NCI-H460 (cell line): ENCODE measurements at places on chromosomes 5 and 9.

DNA sequence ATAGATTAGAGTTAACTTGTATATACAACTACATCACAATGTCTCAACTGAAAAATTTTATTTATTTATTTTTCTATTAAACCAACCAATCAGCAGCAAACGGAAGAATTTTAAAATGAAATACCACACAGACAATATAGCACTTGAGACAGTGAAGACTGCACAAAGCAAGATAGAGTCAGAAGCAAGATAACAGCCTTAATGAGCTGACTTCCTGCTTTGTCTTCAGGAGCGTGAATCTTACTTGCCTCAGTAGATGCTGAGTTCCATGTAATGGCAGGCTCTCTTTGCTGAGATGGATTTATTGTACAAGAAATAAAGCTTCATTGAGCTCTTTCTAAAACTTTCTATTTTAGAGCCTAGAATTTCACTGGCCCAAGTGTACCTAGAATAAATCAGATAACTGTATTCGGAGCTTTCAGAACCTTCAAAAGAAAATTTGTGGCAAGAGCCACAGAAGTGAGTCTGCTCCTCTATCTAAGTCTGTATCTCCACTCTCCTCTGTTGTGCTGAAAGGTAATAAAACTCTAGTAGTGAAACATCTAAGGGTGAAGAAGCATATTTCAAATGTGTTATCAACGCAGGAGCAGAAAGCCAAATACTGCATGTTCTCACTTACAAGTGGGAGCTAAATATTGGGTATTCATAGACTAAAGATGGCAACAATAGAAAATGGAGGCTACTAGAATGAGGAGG is 83.3 kb upstream of the ANKRD55 start:
- no peak for DNase-seq

DNA sequence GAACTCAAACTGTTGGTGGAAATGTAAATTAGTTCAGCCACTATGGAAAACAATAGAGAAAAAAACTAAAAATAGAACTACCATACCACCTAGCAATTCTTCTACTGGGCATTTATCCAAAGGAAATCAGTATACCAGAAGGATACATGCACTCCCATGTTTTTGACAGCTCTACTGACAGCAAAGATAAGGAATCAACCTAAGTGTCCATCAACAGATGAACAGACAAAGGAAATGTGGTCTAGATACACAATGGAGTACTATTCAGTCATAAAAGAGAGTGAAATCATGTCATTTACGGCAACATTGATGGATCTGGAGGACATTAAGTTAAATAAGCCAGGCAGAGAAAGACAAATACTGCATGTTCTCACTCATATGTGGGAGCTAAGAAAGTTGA is 21.8 kb upstream of the C9orf40 start:
- DNase-seq, result no peak

- no peak for DNase-seq
Measured at GRCh38 chr9:14365670-14366069, 51.7 kb upstream of the NFIB start.

DNA sequence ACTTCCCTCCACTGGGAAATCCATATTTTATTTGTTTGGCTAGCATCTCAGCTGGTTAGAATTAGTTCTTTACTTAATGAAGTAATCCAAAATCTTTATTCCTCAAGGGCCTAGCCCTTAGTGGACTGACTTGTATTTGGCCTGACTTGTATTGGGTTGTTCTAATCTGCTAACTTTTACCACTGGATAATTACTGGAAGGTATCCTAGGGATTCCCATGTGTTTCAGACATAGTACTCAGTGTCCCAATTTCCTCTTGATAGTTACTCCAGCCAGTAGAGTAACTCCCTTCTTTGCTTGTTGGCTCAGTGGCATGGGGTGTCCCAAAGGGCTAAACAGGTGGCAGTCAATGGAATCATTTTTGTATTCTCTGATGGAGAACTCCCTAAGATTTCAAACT is 156.0 kb downstream of the DCP2 start:
- DNase-seq, result no peak

DNA sequence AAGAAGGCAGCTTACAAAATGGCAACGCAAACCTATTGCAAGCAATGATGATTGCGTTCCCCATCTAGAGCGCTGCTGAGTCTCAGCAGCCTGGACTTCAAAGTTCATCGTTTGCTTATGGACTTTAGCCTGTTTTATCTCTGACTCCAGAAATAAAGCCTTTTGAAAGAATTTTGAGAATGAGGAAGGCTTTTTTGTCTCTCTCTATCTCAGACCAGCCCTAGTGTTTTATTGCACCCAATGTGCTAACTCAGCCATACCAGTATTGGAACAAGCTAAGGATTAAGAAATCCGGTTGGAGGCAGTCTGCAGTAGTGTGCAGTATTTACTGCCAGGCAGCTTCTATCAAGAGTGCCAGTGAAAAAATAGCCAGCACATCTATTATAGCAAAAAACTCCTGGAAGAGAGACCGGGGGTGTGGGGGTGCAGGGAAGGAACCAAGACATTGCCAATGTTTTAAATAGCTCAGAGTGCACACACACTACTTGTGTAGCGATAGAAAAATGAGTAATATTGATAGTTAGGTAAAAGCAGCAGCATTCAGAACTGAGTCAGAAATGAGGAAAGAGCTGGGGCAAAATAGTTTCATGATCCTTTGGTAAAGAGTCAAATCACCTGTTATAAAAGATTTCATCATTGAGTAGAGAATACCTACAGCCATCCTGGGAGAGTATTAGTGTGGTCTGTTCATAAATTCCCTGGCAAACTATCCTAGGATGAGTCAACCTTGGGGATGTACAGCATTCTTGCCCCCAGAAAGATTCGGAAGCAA is 219.0 kb downstream of the ZNF608 start:
- DNase-seq, result no peak

GRCh38 chr9:13665418-13666066 is 386.1 kb upstream of the MPDZ start:
- no peak for DNase-seq

DNA sequence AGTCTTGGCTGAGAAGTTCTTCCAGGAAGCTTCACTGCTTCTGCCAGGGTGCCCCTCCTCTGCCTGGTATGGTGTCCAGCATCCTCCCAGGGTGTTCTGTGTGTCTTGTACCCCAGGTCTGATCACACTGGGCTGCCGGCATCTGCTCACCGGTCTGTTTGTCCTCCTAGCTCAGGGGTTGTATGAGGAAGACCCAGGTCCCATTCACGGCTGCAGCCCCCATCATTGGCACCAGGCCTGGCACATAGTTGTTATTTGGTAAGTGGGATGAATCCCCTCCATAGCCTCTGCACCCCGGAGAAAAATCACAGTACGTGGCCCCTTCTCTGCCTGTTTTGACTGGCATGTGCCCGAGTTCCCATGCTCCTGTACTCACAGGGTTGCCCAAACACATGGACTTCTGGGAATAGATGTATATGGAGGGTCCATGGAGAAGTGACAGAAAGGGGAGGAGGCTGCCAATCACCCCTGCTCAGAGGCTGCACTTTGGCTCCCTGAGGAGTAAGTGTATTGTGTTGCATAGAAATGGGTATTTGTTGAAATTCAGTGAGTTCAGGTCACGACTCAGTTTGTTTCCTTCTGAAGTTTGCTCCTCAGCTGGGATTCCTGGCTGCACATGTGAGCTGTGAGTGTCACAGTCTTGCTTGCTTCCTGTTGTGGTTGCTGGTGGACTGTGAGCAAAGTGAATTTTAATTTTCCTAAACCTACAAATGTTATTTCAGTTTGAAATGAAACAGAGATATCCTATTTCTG is 96.2 kb downstream of the HSPA4 start:
- no peak for DNase-seq

- DNase-seq, result no peak
Measured at GRCh38 chr5:154300207-154300883, 109.8 kb downstream of the GALNT10 start.
